ENCODE measurements at places on chromosomes 12 and 14.

DNA sequence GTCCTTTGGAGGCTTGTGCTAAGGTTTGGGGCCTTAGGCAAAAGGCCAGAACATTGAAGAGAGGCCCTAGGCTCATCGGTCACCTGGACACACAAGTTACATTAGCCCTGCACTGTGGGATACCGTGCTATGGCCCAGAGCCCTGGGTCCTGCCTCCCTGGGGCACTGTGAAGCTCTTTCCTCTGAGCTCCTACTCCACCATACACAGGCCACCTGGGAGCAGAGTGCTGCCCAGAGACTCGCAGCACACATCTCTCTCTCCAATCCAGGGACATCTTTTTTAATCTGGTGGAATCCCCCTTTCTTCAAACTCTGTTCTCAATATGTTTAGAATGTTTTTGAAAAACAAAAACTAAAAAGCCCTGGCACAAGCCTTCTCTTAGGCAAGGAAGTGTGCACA, 314.2 kb upstream of the RGS6 start:
- DNase-seq: no peak

GRCh38 chr14:20455355-20456300, 602 bp downstream of the APEX1 start:
- DNase-seq: peak; percentile 84

- DNase-seq: no peak
Observed at GRCh38 chr12:62214846-62215245, 45.4 kb upstream of the USP15 start.

DNA sequence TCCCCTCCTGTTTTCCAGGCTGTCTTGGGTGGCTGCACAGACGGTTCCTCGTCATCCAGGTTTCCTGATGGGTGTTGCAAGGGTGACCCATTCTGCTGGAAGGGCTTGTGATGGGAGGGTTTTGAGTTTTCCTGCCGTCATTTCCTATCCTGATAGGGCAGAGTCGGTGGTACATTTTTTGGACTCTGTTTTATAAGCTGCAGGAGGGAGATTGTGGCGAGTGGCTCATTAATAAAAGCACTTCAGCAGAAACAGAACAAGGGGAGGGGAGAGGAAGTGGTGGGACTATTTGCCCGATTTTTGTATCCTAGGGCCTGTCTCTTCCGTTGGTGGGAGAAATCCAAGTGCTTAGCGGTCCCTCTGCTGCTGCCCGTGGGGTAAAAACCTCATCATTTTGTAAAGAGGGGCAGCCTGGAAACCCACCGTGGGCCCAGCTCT, 40.0 kb downstream of the TSPAN9 start:
- no peak for DNase-seq

DNA sequence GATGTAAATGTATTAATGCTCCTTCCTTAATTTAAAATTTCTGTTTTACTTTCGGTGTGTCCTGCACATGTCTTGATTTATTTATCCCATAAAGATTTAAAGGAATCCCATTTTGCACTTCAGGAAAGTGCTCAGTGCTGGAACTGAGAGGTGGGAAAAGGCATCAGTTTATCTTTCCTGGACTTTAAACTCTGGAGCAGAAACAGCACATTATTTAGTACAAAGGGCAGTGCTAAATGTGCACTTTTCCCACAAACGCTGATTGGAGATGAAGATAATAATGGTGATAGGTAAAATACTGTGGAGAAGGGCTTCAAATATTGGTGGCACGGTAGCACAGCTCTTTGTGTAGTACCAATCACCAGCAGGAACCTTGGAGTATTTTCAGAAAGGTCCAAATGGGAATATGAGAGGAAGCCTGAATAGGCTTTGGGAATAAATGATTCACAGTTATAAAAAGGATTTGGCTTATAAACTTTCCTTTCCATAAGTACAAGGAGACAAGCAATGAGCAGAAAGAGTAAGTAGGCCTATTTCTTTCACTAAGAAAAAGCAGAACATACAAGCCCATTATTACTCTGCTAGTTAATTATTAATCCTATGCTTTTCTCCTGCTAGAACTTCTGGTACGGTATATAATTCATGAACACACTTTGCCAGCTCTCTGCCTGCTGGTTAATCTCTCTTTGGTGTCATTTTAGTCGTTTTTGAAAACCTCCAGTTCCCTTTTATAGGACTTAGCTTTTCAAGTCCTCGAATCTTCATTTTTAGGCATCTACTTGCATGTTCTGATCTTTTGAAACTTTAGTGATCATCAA, 58.3 kb downstream of the SLC15A5 start:
- no peak for DNase-seq

DNA sequence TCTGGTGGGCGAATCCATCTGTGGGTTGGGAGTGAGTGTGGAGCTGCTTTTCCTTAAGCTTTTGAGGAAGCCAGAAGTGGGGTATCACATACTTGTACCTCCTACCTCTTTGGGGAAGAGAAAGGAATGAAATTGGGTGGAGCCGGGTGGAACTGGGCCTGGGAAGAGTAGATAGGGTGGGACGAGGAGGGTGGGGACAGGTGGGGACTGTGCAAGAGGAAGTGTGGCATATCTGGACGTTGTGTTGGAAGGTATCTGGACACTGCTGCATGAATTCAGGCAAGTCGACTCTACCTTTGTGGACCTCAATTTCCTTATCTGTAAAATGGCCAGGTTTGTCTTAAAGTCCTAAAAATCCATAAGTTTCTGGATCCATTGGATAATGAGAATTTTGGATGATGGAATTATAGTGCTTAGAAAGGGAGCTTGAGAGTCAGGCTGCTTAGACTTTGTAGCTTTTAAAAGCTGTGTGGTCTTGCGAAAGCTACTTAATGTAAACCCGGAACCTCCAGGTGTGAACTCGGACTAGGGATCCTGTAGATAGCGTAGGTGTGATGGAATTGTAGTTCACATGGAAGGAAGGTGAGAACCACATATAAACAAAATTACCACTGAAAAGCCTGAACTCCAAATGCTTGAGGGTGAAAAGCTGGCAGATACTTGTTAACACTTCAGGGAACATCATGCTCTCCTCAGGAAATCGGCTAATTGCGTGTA, 2.1 kb downstream of the VRTN start:
- no peak for DNase-seq

- no peak for DNase-seq
Observed at GRCh38 chr12:91846466-91847055, 299.1 kb downstream of the BTG1 start.

GRCh38 chr12:109797905-109798669, 35.1 kb downstream of the TRPV4 start:
- DNase-seq: no peak

- no peak for DNase-seq
Observed at GRCh38 chr14:36583893-36584811, 1.7 kb upstream of the NKX2-8 start.

GRCh38 chr12:128932521-128932920, 79.2 kb downstream of the GLT1D1 start:
- DNase-seq: no peak

- peak; percentile 18 for DNase-seq
Observed at GRCh38 chr12:6200256-6201212, at the start of gene CD9. Gene CD9, plus strand, starts transcription at chr12:6200400. Its CDS starts 100 bp downstream, at chr12:6200500.

DNA sequence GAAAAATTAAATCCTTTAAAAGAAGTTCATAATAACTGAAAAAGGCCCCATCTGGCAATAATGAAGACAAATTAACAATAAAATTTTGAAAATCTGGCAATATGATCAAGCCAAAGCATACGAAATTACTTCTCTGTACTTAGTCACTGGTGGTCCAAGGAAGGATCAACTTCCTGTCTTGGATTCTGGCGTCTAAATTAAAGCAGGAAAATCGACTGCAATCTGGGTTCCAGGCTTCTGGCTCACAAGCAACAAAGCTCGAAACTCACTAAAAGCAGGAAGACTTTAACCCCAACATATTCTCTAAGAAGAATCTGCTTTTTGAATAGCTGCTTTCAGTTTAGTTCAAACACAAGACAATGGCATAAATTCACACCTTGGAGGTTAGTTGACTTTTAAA, 49.7 kb downstream of the LRIG3 start:
- no peak for DNase-seq

DNA sequence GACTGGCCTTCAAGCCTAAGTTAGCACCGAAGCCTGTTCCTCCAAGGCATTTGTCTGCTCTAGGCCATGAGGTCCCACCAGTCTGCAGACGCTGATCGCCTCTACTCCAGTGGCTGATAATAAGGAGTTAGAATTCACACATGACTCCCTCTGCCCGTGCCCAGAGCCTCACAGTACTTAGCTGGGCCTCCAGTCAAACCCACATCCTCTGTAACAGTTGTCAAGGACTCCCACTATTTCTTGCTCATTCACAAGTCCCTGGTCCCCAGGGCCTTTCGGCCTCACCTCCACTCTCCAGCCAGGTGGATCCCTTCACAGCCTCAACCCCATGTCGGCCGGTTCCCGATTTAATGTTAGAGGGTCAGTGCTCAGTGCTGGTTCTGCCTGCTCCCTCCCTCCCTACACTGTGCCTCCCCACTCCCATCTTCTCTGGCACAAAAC, 6.3 kb upstream of the KRT5 start:
- DNase-seq: no peak

DNA sequence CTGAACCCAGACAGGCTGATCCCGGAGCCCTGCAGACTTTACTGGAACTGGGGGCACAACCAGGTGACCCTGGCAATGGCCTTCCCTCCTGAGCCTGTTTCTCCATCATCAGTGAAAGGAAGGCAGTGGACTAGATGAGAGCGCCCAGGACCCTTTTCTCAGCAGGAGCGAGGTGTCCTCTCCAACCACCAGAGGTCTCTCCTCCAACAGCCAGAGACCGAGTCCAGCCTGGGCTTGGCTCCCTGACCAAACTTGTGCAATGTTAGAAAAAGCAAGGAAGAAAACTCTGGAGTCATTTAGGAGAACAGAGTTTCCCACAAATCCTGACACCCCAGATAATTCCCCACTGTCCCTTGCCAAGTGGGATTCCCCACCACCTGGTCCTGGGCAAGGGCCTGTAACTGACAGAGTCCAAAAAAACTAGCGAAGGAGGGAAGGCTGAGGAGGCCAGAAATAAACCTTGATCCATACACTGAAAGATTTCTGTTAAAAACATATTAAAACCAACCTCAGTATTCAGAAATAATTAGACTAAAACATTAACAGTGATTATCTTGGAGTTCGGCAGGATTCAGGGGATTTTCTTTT, 9.0 kb downstream of the RPS6KL1 start:
- no peak for DNase-seq

GRCh38 chr12:121227294-121227693, 17.4 kb downstream of the P2RX4 start:
- no peak for DNase-seq

GRCh38 chr14:101824339-101824727, 62.8 kb downstream of the PPP2R5C start:
- no peak for DNase-seq

DNA sequence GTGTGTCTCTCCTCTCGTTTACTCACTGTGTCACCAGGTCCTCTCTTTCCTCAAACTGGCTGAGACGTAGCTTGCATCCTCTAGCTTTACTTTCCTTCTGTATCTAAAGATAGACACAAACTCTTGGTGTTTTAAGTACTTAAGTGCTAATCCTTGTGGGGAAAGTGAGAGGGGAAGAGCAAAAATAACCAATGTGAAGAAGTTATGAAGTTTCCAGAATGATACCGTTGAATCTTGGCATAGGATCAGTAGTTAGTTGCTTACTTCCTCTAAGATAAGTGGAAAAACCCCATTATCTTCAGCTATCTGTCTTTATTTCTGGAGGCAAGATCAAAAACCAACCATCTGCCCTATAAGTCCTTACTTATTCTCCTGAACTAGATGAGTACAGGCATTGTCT, 10.6 kb downstream of the FAR2 start:
- no peak for DNase-seq

DNA sequence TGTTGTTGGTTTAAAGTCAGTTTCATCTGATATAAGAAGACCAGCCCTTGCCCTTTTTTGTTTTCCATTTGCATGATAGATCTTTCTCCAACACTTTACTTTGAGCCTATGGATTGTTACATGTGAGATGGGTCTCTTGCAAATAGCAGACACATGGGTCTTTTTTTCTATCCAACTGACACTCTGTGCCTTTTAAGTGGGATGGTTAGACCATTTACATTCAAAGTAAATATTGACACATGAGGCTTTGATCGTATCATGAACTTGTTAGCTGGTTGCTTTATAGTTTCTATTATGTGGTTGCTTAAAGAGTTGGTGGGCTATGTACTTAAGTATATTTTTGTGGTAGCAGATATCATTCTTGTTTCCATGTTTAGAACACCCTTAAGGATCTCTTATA, 213.4 kb upstream of the G2E3 start:
- no peak for DNase-seq

DNA sequence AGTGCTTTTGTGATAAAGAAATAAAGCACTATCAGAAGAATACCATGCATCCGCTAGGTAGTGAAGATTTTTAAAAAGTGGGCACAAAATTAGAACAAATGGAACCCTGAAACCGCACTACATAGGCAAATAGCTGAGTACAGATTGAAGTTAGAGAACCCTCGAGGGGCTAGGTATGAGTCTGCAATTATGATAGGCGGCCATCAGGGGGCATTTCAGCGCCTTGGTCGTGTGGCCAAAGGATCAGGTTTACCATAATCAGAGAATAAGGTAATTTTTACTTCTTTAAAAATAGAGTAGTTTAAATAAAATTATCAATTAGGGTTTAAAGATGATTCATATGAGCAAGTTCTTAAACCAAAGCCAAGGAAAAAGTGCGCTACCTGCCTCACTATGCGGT, 129.8 kb downstream of the TMX1 start:
- no peak for DNase-seq

- no peak for DNase-seq
Observed at GRCh38 chr14:94034886-94035285, 8.7 kb downstream of the OTUB2 start.

DNA sequence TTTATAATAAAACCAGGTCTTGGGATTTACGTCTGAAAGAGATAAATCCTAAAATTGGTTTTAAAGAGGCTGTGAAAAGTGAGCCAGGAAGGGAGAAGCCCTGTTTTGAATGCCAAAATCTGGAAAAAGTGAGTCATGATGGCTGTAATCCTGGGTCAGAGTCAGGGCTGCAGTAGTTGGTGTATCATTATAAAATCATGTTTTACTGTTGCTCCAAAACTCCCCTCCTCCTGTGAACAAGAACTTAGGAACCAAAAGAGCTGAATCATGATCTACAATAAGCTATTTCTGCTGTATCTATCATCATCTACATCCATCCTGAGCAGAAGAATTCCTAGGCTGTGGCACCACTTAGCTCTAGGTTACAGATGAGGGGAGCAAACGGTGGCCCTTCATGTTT, 79.3 kb downstream of the LMO3 start:
- no peak for DNase-seq

GRCh38 chr14:68619790-68620574, 172.9 kb downstream of the ZFP36L1 start:
- no peak for DNase-seq

- no peak for DNase-seq
Observed at GRCh38 chr12:113479216-113479589, 7.5 kb upstream of the LHX5 start.

GRCh38 chr14:104879983-104880565, 15.0 kb downstream of the CEP170B start:
- no peak for DNase-seq

- DNase-seq: no peak
Observed at GRCh38 chr14:58961045-58961731, 227.3 kb upstream of the DAAM1 start.

DNA sequence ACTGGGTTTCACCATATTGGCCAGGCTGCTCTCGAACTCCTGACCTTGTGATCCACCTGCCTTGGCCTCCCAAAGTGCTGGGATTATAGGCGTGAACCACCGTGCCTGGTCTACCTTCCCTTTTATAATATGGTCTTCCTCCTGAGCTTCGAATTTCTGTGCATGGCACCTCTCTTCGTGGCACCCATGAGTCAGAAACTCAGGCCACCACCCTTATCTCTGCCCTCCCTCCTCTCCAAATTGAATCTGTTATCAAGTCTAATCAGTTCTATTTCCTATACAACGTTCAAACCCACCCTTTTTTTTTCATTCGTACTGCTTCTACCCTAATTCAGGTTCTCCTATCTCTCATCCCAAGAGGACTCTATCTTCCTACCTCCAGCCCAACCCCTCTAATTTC, 5.0 kb upstream of the TINF2 start:
- DNase-seq: no peak

All from NCI-H1105 (cell line).